ENCODE measurements at places on chromosomes 1 and 21.

GRCh38 chr1:149884433-149885338 is 14.7 kb upstream of the BOLA1 start:
- DNase-seq, result no peak

DNA sequence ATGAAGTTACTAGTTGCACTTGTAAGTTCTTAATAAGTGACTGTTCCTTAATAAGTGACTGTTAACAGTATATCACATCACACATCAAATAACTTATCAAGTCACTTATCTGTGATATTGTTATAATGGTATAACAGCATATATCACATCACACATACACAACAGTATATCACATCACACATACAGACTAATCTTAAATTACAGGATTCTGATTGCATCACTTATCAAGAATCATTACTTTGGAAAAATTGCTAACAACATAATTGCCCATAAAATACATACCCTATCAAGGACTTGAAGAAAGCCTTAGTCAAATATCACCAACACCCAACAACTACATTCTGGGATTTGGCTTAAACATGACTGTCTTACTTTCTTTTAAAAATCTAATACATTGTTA is 813.5 kb downstream of the LTN1 start:
- DNase-seq, result no peak

DNA sequence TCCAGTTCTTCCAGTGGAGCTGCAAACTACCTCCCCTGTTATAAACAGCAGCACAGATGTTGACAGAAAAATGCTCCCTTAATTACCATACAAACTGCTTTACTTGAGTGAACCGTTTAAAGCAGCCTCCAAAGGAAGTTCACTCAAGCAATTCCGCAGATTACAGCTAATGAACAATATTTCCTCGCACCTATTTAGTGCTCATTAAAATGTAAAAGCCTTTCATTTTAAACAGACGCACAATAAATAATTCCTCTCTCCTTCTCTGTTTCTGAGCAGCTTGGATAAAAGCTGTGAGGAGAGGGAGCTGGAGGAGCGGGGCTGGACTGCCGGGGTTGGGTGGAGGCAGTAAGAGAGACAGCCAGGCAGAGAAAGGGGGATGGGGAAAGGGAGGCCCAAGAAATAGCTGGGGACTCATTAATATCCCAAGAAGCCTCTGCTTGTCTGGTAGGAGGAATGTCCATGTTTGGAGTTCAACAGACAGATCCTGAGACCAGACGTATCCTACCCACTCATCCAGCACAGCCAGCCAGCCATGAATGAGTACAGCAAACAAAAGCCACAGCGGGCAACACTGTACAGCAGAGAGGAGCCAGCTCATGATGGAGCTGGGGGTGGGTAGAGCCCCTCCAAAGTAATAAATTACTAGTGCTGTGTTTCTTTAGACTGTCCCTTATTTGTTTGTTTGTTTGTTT is 227.7 kb downstream of the GPATCH2 start:
- DNase-seq, result no peak

DNA sequence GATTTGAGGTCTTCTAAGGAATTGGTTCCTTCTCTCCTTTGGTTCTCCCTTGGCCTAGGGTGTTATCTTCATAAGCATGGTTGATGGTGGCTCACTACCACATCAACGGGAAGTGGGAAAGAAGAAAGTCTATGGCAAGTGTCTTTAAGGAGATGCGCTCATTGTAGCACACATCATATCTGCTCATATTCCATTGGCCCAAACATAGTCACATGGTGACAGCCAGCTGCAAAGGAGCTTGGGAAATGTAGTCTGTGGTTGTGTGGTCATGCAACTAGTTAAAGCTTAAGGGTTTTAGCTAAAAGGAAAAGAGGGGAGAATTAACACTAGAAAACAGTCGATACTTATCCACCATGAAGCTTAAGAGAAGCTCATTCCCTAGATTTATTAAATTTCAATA is 11.4 kb upstream of the MRPS6 start:
- DNase-seq, result no peak

DNA sequence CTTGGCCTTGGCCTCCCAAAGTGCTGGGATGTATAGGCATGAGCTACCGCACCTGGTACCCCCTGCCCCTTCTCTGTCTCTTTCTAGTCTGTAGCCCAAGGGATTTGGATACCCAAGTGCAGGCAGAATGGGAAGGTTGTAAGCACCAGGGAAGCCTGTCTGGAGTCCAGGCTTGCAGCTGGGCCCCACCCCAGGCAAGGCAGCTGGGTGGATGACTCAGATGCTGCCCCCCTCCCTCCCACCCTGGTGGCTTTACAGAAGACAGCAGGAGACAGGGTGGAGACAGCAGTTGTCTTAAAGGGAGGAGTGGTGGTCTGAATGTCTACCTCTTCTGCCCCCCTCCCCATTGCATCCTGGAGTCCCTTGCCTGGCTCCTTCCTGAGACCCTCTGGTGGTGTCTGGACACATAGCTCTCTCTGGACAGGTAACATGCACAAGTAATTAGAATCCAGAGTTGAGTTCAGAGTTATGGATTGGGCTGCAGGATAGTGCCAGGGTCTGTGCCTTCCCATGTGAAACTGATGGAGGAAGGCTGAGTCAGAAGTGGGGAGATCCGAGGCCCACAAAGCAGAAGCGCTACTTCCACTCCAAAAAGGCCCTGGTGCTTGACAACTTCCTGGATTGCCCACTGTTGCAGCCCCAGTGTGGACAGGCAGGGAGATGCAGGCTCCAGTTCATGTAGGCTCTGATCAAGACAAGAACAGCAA is 5.1 kb downstream of the LMNA start:
- DNase-seq, result no peak

DNA sequence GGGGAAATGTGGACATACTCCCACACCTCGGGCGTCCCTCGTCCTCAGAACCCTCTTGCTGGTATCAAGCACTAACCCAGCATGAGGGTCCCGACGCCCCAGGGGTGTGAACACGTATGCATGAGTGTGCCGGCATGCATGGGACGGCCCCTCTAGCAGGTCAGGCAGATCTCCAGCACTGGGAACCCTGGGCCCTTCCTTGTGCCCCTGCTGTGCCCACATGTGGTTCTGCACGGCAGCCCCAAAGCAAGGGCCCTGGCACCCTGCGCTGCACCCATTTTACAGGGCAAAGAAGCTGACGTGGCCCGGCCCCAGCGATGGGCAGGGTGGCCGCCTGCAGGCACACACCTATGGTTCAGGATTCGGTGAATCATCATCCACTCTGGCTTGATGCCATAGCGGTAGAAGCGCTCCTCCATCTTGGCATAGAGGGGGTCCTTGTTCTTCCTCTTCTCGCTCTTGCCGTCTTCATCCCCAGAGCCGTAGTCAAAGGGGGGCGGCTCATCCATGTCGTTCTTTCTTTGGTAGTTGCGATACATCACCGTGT is 34.2 kb downstream of the CHD5 start:
- no peak for DNase-seq

- no peak for DNase-seq
These were observed 114.1 kb upstream of the GALNT2 start for GRCh38 chr1:229952670-229953520.

Data from stimulated activated CD8-positive, alpha-beta memory T cell treated with anti-CD3 and anti-CD28 coated beads, Interleukin-7, amount 100 ng/mL, for 48 hours (primary cell).